Astrocyte of the cerebellum (primary cell): ENCODE measurements at places on chromosomes 7 and 10.
A peak's percentile ranks its signal among the peaks of the same experiment; 100 is the strongest.

DNA sequence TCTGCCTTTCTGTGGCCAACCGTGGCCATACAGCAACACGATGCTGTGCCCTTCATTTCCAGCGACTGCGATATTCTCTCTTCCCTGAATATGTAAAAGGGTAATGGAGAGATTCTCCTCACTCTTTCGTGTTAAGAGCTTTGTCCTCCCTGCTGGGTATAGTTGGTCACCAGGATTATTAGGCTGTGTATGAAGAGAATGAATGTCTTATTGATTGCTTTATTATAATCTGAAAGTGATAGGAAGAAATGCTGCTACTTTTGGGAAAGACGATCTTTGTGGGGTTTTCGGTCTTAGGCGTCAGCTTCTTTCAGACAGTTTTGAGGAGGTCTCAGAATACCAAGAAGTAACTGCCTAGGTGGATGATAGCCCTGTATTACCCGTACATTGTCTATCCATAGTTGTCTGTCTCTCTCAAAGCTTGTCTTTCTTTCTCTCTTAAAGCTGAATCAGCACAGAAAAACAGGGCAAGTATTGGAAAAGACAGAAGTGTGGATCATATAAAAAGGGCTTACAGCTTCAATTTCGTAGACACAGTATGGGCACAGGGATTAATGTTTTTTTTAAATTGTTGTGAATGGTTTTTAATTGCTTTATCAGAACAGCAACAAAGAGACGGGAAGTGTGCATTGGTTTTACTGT, 1.2 kb downstream of the AHCYL2 start:
- DNase-seq, result no peak

DNA sequence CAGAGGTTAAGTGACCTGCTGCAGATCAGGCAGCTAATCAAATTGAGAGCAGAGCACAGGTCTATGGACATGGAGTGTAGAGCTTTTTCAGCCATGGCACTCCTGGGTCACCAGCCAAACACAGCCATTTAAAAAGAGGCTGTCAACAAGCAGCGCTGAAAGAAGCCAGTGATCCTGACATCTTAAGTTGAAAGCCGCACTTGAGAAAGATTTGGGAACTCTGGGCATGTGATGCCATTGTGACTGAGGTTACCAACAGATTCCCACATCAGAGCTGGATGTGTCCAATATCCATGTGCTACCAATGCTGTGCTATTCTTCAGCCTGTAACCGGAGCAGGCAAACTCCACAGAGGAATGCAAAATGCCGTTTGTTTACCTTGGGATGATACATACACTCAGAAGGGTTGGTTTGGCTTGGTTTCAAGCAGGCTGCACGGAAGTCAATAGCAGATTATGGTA, 56.2 kb upstream of the ABLIM1 start:
- peak; percentile 90 for DNase-seq

- peak; percentile 56 for DNase-seq
Observed at GRCh38 chr10:46523962-46524471, 32.4 kb downstream of the GPRIN2 start.

DNA sequence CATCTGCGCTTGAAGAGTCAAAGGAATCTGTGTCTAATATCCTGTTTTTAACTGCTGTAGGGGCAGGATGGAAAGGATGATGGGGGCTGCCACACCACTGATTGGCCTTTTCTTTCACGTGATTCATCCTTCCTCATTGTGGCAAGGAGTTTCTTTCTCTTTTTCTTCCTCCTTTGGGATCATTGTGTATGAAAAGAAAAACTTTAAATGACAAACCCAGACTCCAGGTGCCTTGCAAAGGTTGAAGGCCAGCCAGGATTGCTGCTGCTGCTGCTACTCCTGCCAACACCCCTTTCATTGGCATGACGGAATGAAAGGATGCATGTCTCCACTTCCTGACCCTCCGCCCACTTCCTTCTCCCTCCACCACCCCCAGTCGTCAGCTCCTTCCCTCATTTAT, 6.5 kb upstream of the OIT3 start:
- DNase-seq, result no peak

- DNase-seq, result no peak
Observed at GRCh38 chr10:91022924-91023699, 102.2 kb upstream of the ANKRD1 start.

DNA sequence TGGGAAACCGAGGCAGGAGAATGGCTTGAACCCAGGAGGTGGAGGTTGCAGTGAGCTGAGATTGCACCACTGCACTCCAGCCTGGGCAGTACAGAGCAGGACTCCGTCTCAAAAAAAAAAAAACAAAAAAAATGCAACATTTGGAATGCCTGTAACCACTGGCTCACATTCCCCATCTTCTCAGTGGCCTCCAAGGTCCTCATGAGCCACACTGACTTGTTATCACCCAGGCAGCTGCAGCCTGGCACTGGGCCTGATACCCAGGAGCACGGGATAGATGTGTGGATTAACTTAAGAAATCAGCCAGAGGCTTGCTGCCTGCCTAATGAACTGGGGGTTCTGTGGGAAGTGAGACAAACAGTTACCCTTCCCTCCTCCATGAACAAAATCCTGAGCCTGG, 23.0 kb downstream of the JCAD start:
- DNase-seq, result no peak

DNA sequence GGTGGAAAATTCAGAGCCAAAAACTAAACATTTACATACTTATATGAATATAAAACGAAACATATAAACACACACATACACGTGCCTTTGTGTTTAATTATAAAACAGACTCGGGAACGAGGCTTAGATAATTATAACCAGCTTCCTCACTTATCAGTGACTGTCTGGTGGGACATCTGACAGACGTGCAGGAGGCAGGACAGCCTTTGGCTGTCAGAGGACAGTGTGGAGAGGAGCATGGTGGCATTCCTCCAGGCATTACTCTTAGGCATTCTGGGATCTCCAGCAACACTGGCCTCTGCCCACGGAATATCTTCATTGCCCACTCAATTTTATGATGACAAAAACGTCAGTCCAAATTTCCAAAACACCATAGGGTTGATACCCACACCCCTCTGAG, 262.2 kb upstream of the NFE2L3 start:
- no peak for DNase-seq

DNA sequence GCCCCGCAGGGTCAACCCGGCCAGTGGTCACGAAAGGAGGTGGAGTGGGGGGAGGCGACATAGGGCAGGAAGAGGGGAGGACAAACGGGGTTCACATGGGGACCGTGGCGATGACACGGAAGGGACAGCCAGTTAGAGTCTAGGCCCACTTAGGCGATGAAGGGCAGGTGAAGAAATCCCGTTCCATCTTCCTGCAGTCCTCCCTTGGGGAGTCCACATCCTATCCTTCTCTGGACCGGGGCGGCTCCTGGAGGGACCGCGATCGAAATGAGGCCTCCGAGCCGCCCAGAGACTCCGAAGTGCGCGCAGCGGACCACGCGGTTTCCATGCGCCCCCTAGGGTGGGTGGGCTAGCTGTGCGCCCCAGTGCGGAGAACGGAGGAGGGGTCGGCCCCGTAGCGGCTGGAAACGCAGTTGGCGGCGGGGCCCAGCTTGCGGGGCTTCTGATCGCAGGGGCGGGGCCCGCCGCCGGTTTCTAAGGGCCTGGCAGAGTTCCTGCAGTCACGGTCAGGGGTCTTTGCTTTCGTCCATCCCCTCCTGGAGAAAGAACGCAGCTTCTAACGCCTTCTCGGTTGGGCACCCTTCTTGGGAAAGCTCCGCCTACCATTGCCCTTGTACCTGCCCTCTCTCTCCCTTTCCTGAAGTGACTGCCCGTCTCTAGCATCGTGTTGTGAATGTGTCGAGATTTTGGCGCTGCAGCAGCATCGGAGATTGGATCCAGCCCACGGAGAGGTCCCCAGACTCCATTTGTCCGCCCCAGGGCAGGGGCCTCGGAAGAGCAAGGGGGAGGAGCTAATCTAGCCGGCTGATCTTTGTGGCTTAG, 17.9 kb upstream of the TMEM225B start:
- DNase-seq, result no peak

GRCh38 chr7:127786184-127786583, 134.2 kb downstream of the SND1 start:
- no peak for DNase-seq

- no peak for DNase-seq
Observed at GRCh38 chr7:42186151-42186550, 50.9 kb downstream of the GLI3 start.

DNA sequence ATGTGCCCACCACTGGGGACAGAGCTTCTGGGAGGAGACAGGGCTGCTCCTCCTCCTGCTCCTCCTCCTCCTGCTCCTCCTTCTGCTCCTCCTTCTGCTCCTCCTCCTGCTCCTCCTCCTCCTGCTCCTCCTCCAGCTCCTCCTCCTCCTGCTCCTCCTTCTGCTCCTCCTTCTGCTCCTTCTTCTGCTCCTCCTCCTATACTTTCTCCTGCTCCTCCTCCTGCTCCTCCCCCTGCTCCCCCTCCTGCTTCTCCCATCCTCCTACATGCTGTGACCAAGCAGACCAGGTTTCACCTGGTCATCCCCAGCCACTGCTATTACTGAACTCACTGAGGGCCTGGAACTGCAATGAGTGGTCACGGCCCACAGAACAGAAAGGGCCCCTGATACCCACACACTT, 154.0 kb upstream of the PPP2R2D start:
- no peak for DNase-seq
